EH (cell line): ENCODE measurements at places on chromosomes 4 and X.
A peak's percentile ranks its signal among the peaks of the same experiment; 100 is the strongest.

- peak; percentile 65 for DNase-seq
Measured at GRCh38 chr4:65670331-65671031, at the start of gene EPHA5. EPHA5 (minus strand) TSS chr4:65670489; CDS start chr4:65669742, 747 bp downstream.

- no peak for DNase-seq
Measured at GRCh38 chr4:61580721-61581377, 380.7 kb downstream of the ADGRL3 start.

GRCh38 chrX:31124536-31124935, 52.7 kb upstream of the FTHL17 start:
- DNase-seq: no peak

- peak; percentile 5 for DNase-seq
Measured at GRCh38 chr4:172683021-172683420, 485.6 kb upstream of the GALNT7 start.

DNA sequence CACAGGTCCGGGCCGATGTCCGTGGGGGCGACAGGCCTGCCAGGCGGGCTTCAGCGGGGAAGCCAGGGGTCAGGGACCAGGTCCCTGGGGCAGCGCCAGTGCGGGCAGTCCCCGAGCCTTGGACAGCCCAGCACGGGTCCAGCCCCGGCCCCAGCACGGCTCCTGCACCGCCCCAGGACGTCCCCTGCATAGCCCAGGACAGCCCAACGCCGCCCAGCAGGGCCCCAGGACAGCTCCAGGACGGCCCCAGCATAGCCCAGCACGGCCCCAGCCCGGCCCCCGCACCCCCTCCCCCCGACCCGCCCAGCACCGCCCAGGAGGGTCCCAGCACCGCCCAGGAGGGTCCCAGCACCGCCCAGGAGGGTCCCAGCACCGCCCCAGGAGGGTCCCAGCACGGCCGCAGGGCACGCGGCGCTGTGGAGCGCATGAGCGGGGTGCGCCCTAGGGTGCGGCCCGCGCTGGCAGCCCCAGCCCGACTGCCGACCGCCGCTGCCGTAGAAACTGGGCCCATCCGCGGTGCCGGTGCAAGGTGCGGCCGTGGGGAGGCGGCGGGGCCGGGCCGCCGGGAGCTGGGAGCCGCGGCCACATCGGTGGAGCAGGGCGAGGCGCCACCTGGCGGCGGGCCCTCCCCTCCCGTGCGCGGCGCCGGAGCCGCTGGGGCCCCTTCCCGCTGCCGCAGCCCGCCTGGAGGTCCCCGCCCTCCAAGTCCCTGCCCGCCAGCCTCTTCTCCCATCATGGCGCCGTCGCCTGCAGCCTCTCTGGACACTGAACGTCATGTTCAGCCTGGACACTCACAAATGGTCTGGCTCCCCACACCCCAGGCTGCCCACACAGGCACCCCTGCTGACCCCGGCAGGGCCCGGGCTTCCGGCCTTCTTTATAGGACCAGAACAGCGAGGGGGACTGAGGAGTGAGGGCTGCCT, 106.8 kb upstream of the NKX1-1 start:
- peak; percentile 12 for DNase-seq

GRCh38 chr4:87354168-87355102, 31.8 kb upstream of the HSD17B13 start:
- peak; percentile 39 for DNase-seq

DNA sequence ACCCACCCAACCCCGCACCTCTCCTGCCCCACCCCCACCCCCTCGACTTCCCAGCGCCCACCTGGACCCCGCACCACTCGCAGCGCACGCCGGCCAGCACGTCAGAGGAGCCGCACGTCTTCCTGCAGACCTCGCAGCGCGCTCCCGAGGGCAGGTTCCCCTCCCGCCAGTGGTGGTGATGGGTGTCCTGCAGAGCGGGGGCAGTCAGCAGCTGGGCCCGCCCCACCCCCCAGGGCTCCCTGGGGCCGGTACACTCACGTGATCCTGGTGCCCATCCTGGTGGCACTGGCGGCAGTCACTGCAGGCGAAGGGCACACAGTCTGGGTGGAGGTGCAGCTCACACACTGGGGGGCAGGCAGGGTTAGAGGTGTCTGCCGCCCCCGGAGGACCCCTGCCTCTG, 5.1 kb downstream of the DGKQ start:
- no peak for DNase-seq

DNA sequence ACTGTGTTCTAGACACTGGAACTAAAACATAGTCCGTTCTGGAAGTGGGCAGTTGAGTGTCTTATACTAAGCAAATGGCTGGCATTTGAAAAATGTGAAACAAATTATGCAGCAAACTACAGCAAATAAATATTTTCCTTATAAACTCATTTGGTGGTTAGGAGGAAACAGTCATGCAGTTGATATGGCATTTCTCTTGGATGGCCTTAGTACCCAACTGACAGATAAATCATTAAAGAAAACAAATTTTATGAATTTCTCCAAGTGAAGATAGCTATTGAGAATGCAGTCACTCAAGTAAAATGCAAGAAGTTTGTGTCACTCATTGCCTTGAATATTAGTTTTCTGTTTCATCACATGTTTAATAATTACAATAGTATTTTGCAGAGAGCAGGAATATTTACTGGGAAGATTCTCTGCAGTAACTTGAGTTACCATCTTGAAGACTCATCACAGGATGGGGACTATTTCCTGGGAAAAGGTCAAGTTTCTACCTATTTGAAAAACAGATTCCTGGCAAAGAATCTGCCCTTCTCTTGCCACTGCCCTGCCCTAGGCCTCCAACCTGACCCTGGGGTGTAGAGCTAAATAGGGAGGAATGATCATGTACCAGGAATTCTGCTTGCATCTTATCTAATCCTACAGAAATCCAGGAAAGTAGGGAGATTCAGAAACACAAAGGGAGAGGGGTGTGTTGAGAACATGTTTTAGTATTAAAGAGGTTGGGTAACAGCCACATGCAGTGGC, 105.9 kb downstream of the SH3RF1 start:
- DNase-seq: peak; percentile 92

DNA sequence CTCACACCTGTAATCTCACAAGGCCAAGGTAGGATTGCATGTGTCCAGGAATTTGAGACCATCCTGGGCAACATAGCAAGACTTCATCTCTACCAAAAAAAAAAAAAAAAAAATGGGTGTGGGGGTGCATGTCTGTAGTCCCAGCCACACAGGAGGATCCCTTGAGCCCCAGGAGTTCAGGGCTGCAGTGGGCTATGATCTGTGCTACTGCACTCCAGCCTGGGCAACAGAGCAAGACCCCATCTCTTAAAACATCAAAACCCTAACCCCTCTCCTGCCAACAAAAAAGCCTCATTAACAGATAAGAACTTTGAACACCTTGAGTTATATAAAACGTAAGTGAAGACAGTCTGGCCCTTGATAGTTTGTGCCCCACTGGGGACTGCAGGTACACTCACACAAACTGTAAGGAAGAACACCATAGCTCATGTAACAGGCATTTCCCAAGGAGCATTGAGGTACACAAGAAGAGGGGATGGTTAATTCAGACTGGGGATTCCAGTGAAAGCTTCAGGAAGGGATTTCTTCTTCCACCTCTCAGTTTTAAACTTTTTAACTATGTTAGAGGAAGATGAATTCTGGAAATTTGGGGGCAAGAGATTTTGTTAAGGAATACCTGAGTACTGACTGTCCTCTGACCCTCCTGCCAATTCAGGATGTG, 34.7 kb downstream of the RBPJ start:
- no peak for DNase-seq

- DNase-seq: no peak
Measured at GRCh38 chr4:80452768-80453167, 117.2 kb downstream of the CFAP299 start.

GRCh38 chr4:17188125-17188524, 289.7 kb upstream of the LDB2 start:
- DNase-seq: no peak

DNA sequence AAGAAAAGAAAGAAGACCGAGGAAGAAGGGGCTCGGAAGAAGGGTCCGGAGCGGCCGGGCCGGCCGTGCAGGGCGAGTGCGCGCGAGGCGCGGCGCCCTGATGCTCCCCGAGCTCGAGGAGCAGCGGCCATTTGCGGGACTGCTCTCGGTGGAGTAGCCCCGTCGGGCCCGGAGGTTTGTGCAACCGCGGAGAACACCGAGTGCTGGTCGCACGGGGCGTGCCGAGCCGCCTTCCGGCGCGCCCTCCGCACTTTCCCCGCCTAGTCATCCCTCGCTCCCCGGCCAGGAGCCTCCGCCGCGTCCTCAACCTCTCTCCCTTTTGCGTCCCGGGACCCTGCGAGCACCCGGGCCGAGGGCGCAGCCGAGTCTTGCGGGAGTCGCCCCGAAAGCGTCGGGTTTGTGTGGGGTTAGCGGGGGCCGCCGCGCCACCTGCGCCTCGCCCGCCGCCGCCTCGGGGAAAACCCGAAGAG, 127.4 kb downstream of the LAS1L start:
- no peak for DNase-seq

DNA sequence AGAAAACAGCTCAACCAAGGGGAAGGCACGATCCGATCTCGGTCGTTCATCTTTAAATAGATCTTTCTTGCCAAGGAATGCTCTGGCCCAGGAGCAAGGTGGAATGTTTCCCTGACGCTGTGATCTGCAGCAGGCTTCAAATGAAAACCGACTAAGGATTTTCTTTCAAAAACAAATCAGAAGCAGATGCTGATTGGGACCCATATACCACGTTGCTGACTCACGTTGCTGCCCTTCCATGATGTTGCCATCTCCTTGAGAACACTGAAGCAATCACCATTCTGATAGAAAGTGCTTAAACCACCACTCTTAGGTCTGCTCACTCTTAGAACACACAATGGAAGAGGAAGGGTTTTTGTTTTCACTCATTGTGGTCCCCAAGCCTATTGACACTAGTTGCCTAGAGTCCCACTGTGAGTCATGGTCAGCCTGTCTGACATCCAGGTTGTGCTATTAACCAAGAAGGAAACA, 26.1 kb downstream of the LAMTOR3 start:
- DNase-seq: peak; percentile 71

DNA sequence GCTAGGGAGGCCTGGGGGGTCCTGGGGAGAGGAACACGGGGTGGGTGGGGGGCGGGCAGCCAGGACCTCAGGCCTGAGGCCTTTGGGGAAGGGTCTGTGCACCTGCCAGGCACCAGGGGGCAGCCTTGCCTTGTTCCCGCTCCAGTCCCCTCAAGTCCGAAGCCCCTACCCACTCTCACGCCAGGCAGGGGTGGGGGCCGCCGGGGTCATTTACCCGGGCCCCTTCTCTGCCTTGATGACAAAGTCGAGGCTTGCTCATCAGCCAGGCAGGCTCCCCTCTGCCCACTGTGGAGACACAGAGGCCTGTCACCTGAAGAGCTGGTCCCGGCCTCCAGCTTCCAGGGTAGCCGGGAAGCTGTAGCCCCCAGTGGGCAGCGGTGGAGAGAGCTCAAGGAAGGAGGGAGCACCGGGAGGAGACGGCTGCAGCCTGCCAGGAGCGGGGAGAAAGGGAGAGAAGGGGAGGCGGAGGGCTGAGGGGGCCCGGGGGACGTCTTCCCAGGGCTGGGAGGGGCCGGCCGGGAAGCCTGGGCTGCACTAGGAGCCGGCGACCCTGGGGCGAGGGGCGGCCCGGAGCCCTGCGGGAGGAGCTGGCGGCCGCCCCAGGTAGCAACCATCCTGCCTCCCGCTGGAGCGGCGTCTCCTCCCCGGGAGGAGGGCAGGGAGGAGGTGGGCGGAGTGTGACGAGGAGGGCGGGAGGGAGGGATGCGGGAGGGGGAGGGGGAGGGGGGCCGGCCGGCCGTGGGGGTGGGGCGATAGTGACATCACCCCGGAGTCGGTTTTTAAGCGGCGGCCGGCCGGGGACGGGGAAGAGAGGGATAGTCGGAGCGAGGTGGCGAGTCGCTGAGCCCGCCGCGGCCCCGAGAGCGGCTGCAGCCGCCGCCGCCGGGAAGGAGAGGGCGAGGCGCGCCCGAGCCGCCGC, at the start of gene SLC6A8:
Gene SLC6A8, plus strand, starts transcription at position 806 of the 919 bp plus-strand sequence. CDS start 649 bp downstream, outside the sequence.
- DNase-seq: peak; percentile 73

GRCh38 chr4:1588306-1588705, 95.8 kb downstream of the FAM53A start:
- no peak for DNase-seq

- DNase-seq: peak; percentile 1
Measured at GRCh38 chrX:63812823-63813222, 27.8 kb upstream of the ARHGEF9 start.

- DNase-seq: no peak
Measured at GRCh38 chr4:54954656-54955388, 170.6 kb downstream of the KDR start.

DNA sequence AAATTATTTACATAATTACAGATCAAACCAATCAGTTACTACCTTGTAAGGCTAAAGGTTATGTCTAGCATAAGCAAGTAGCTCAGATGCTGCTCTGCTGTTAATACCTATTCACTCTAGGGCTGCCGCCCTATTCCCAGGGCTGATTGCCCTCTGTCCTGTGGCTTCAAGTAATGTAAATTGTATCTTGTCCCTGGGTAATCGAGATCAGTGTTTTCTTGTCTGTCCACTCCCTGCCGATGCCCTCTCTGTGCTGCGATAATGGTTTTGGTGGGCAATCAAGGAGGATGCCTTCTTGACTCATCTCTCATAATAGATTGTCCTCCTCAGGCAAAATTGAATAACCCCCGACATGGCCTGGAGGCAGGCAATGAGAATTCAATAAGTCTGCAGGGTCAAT, 641.0 kb upstream of the PITX2 start:
- no peak for DNase-seq

- peak; percentile 57 for DNase-seq
Measured at GRCh38 chr4:181566490-181566889, 676.7 kb upstream of the TENM3 start.

DNA sequence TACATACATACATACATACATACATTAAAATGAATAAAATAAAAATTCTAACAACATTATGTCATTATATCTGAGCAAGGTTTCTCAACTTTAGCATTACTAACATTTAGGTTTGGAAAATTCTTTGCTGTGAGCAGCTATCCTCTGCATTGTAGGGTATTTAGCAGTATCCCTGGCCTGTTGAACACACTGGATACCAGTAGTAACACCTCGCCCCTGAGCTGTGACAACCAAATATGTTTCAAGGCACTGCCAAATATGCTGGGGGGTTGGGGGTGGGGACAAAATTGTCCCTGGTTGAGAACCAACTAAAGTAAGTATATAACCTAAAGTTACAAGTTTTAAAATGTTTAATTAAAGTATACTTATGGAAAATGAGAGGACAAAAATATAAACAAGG, 860.9 kb upstream of the FTHL17 start:
- DNase-seq: no peak

DNA sequence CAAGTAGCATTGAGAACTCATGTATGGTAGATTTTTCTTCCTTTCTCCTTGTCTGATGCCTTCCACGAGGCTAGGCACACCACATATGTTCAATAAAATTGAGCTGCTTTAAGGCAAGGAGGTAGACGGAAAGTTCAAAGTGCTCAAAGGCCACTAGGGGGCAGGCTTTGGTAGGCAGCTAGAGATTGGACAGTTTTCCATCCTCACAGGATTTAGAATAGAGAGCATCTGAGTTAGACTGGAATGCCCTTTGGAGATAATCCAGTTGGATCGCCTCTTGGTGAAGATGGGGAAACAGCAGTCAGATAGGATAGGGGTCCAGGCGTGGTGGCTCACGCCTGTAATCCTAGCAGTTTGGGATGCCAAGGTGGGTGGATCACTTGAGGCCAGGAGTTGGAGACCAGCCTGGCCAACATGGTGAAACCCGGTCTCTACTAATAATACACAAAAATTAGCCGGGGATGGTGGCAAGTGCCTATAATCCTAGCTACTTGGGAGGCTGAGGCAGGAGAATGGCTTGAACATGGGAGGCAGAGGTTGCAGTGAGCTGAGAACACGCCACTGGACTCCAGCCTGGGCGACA, 30.4 kb downstream of the ELF4 start:
- peak; percentile 79 for DNase-seq

- DNase-seq: no peak
Measured at GRCh38 chr4:189305500-189305899, 635.2 kb upstream of the FRG1 start.

- DNase-seq: no peak
Measured at GRCh38 chr4:24655326-24655725, 71.0 kb upstream of the DHX15 start.

GRCh38 chr4:707929-708630, 2.4 kb downstream of the PCGF3 start:
- DNase-seq: no peak
